Cerebellum (tissue), 4 donors: ENCODE measurements at places on chromosomes 7 and 10. TPM values are rescaled to one million over a fixed set of nuclear protein-coding genes. Genes with fewer than 3 reads are reported as not detected.

GRCh38 chr7:25356534-25357151 is 128.4 kb upstream of the NPVF start:
- DNase-seq = peak; percentile 23

DNA sequence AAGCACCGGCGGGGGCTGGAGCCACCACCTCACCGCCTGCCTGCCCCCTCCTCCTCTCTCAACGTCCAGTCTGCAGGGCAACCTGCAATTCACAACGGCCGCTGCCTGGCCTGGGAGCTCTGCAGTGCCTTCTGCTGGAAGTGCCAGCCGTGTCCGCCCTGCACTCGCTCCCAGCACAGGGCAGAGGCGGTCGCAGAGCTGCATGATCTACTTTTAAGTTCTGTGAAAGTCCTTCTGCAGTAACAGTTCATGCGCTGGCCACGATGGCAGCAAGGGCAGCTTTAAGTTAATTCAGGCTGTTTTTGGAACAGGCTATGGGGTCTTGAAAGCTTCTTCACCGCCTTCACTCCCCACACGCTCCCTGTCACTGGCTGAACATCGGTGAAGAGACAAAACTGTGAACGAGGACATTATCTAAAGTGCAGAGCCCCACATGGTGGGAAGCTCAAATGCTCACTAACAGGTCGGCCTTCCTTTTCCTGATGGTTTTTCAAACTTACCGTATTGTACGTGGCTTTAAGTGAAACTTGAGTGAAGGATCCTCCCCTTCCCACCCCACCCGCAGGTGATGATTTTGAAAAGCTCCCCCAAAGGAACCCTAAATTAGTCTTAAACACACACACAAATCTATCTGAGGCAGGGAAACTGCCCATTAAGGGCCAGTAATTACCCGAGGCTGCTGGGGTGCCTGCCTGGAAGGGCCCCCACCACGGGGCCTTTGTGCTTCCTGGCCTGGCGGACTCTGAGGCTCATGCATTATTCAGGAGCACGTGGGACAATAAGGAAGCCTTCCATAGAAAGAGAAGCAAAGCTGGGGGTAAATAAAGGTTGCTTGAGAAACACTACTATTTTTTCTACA is 504.3 kb downstream of the DNAJB6 start:
- DNase-seq = no peak

PROSER2 gene
- total RNA-seq = 0.64 TPM

ATOH7 gene
- total RNA-seq = 1.5 TPM

TMEM106B gene
- total RNA-seq = 76.0 TPM

- no peak for DNase-seq
Observed at GRCh38 chr7:151339651-151340382, 1.8 kb upstream of the NUB1 start.

DNA sequence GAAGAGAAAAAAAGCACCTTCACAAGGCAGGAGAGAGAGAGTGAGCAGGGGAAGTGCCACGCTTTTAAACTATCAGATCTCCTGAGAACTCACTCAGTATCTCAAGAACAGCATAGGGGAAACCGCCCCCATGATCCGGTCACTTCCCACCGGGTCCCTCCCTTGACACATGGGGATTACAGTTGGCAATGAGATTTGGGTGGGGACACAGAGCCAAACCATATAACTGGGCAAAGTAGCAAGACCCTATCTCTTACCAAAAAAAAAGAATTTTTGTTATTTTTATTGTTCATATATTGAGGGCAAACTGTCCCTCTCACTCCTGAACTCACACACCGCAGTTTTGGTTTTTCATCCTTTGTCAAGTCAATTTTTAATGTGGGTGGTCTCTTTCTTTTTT is 18.2 kb upstream of the ZRANB1 start:
- no peak for DNase-seq

DNA sequence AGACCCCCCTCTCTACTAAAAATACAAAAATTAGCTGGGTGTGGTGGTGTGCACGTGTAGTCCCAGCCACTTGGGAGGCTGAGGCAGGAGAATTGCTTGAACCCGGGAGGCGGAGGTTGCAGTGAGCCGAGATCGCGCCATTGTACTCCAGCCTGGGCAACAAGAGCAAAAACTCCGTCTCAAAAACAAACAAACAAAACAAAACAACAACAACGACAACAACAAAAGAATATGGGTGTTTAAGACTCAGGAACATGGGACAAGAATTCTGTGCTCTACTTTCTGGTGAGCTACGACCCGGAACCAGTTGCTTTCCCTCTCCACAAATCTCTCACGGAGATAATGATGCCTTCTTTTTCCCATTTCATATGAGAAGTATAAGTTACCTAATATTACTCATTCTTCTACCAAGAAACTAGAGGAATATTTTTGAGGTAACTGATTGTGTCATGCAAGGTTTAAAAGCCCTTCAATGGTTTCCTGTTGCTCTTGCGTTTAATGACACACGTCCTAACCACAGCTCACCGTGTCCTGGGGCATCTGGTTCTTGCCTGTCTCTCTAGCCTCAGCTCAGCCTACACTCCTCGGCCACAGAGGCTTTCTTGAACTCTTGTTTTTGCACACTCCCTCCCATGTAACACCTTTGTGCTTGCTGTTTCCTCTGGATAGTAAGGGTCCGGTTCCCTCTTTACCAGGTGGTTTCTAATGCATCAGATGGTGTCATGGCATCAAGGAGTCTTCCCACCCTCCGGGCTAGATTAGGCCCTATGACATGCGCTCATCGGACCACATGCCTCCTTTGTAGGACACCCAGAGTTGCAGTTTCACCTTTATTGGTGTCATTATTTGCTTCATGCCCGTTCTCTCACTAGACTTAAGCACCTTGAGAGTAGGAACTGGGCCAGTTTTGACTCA is 67.5 kb downstream of the PFKFB3 start:
- DNase-seq = no peak

DNA sequence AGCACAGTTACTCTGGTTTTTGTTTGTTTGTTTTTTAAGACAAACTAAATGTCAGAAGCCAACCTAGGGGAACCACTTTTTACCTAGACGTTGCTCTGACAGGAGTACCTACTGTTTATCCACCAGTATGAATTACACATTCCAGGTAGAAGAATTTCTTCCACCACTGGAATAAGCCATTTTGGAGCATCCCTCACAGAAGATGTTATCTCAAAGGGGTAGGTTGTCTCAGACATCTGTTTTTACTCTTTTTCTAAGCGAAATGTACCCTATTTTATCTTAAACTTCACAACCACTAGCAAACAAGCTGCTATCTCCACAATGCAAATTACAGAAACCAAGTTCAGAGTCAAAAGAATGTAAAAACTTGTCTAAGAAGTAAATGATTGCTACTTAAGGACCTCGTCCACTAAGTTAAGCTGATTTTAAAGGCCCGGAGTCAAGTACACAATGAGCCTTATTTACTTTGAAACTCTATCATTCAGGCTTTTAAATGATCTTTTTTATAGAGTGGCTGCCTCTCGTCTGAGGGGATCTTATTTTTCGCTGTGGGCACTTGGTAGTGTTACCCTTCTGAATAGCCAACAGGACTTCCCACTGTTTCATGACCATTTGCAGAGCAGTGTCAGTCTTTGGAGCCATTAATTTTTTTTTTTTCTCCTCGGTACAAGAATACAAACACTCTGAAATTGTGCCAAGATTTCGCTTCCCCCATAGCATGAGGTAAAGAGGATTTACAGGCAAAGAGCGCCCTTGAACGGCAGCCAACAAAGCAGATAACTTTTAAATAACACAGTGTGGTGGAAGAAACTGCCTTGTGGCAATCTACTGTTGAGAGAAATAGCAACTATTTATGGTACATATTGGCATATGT is 15.7 kb upstream of the ARMC3 start:
- DNase-seq = no peak
